ENCODE measurements at places on chromosomes 11 and 22. TPM values are rescaled to one million over a fixed set of nuclear protein-coding genes. Genes with fewer than 3 reads are reported as not detected.

DNA sequence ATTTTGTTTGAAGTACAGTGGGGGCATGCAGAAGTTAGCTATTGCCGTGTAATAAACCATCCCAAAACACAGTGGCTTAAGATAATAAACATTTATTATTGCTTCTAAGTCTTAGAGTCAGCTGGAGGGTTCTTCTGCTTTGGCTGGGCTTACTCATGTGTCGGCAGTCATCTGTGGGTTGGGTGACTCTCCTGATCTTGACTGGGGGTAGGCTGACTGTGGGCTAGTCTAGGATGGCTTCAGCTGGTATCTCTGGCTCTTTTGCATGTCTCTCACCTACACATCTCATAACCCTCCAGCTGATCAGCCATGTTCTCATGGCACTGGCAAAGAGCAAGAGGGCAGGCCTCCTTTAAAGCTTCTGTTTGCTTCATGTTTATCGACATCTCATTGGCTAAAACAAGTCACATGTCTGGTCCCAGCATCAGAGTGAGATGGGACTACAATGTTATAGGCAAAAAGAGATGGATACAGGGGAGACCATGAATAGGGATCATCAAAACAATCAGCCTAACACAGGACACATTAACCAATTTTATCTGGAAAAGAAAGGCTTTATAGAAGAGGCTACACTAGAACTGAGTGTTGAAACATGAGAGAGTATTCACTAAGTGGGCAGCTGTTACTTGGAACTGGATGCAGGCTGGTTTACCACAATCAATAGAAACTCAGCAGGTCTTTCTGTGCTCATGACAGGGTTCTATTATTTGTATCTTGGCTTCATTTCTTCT lies 5.1 kb downstream of the LRRC51 start:
- H3K27me3 ChIP-seq: no peaks in the 10 kb centered on the region
- no peak overlapping the region for H3K27ac ChIP-seq
- no peaks in the 10 kb centered on the region for H3K4me1 ChIP-seq
- no peak overlapping the region for H3K4me3 ChIP-seq
- no peak for DNase-seq

GRCh38 chr11:117313828-117314768 lies 2.0 kb downstream of the BACE1 start:
- H3K27ac ChIP-seq: no peak overlapping the region
- no peaks in the 10 kb centered on the region for H3K27me3 ChIP-seq
- no peaks in the 10 kb centered on the region for H3K4me1 ChIP-seq
- no peaks in the 10 kb centered on the region for H3K36me3 ChIP-seq

DNA sequence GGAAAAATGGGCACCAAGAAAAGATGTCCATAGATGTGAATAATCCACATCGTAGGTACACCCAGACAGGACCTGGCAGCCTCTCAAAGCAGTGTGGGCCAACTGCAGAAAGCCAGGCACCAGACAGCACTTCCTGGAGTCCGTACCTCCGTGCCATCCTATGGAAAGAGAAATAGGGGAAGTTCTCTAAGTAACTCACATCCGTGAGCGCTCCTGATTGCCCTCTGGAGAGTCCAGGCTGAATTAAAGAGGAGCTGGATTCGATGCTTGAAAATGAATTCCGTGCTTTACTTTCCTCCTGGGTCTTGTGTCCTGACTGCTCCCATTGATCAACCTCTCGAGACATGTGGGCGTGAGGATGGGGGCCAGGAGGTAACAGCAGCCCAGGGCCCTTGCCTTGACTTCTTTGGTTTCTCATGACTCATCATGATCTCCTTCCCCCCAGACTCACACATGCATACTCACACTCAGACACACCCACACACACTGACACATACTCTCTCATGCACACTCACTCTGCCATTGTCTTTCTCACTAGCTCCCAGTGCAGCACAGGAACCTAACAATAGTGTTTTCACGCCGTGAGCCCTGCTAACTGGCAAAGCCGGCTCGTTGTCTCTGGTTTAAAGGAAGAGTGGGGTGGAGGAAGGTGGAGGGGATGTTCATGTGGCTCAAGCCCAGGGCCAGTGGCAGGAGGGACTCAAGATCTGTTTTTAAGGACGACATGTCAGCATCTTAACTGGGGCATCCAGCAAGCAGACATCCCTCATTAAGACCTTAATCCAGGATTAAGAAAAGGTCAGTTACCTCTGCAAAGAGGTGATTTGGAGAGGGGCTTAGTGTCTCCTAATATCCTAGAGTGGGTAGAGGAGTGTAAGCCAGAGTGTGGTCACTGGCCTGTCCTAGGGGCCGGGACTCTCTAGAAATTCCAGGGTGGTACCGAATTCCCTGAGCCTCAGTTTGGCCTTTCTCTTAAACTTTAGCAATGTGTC lies 104.2 kb downstream of the SCN3B start:
- no peak overlapping the region for H3K4me3 ChIP-seq
- no peak overlapping the region for H3K27ac ChIP-seq
- H3K36me3 ChIP-seq: no peaks in the 10 kb centered on the region
- DNase-seq: no peak

- no peaks in the 10 kb centered on the region for H3K4me1 ChIP-seq
- H3K27me3 ChIP-seq: no peaks in the 10 kb centered on the region
- no peak overlapping the region for H3K27ac ChIP-seq
- no peaks in the 10 kb centered on the region for H3K36me3 ChIP-seq
- H3K4me3 ChIP-seq: no peak overlapping the region
- DNase-seq: no peak
Measured at GRCh38 chr11:123076484-123076883, 14.5 kb upstream of the HSPA8 start.

- no peak for DNase-seq
- H3K4me1 ChIP-seq: no peaks in the 10 kb centered on the region
- H3K27me3 ChIP-seq: no peaks in the 10 kb centered on the region
- H3K4me3 ChIP-seq: no peak overlapping the region
- no peak overlapping the region for H3K27ac ChIP-seq
Measured at GRCh38 chr11:92623055-92623454, 346.4 kb upstream of the MTNR1B start.

GRCh38 chr11:112613051-112613972 lies 347.9 kb upstream of the NCAM1 start:
- no peaks in the 10 kb centered on the region for H3K36me3 ChIP-seq
- H3K27ac ChIP-seq: no peak overlapping the region
- H3K4me3 ChIP-seq: no peak overlapping the region
- no peaks in the 10 kb centered on the region for H3K4me1 ChIP-seq

OR4C12 gene
- not detected for polyA plus RNA-seq

ZBED5 gene
- polyA plus RNA-seq: 58.8 TPM

RPUSD4 gene
- 23.5 TPM for polyA plus RNA-seq

FZD4 gene
- 4.0 TPM for polyA plus RNA-seq

SCGB1A1 gene
- polyA plus RNA-seq: 5.0 TPM

Data from aorta (tissue), 5 donors.